ENCODE measurements at places on chromosomes 4 and X.

DNA sequence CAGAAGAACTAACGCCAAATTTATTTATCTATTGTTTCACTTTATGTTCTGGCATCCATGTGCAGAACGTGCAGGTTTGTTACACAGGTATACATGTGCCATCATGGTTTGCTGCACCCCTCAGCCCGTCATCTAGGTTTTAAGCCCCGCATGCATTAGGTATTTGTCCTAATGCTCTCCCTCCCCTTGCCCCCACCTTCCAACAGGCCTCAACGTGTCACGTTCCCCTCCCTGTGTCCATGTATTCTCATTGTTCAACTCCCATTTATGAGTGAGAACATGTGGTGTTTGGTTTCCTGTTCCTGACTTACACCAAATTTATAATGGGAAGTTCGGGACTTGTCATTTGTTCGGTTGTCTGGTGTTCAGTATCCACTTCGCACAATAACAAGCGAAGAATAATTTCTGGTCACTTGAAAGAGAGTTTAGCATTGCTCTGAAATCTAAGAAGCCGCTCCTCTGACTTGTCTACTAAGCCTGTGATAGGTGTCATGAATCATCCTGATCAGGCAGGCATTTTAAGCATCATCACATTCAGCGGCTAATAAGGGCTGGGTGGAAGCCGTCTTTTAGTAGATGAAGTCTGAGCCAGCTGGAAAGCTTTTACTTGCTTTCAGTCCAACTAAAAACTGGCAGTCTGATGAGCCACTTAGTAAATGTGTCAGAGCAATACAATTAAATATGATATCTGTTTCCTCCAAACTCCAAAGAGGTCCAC is 1065.7 kb upstream of the PABPC4L start:
- DNase-seq, result no peak

DNA sequence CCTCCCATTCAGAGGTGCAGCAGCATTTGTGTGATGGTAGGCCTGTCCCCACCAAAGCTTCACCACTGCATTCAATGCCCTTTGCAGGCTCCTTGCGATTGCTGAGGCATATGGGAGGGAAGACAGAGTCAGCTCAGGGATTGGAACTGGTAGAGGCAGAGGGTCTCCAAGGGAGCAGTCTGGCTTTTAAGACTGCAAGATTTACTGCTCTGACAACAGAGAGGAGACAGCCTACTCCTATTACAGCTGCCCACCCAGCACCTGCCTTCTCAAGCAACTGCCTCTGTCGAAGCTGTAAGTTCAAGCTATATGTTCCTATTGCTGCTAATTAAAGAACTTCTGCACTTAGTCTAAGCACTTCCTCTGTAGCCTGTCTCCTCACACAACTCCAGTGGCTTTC is 481.8 kb downstream of the FGF13 start:
- DNase-seq, result no peak

DNA sequence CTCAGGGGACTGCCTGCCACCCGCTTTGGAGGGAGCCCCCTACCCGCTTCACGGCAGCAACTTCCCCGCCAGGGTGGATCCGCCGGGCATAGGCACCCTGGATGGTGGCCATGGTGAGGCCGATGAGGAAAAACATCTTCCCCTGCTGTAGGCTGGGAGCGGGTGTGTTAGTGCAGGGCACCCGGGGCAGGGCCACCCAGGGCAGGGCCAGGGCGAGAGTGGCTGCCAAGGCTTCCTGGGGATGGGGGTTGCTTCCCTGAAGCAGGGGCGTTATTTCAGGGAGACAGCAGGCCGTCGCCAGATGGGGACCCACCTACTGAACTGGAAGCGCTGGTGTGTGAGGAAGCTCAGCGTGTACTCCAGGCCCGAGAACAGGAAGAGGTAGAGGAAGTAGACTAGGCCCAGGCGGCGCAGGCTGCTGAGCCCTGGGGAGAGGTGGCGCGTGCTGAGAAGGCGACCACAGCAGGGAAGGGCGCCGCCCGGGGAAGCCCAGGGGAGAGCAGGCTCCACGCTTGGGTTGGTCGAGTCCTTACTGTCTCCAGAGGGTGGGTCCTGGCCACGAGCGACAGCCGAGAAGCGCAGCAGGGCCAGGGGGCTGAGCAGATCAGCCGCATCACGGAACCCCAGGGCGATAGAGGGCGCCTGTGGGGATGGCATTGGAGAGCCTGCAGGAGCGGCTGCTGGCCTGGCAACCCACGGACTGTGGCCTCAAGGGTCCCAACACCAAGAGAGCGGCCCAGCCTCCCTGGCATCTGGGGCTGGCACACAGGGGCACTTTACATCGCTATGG is 31.5 kb downstream of the NOP14 start:
- no peak for DNase-seq

DNA sequence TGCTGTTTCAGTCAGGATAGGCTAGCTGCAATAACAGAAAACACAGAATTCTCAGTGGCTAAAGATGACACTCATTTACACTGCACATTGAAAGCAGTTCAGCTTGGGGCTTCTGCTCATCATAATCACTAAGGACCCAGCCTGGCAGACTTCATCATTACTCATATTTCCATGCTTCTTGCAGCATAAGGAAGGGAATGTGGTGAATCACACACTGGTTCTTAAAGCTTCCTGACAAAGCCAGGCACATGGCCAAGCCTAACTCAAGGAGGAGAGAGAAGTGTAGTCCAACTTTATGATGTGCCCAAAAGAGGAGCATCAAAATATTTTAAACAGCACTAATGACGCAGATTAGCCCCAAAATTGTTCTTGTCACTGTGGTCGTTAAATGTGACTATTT is 186.5 kb downstream of the BANK1 start:
- no peak for DNase-seq

- no peak for DNase-seq
Observed at GRCh38 chrX:45068569-45068968, 132.1 kb downstream of the DIPK2B start.

GRCh38 chr4:81807386-81807785 is 335.7 kb upstream of the RASGEF1B start:
- DNase-seq, result no peak

- DNase-seq, result no peak
Observed at GRCh38 chr4:23060776-23061175, 368.0 kb downstream of the GBA3 start.

GRCh38 chr4:99013402-99013843 is 17.9 kb downstream of the METAP1 start:
- DNase-seq, result no peak

GRCh38 chr4:173160871-173161270 is 7.7 kb upstream of the GALNT7 start:
- no peak for DNase-seq

GRCh38 chrX:118974088-118974907 is at the start of gene LONRF3:
Gene LONRF3, plus strand, starts transcription at chrX:118974618. Its CDS starts 163 bp downstream, at chrX:118974781.
- DNase-seq, result no peak

- DNase-seq, result no peak
Observed at GRCh38 chr4:15451181-15451865, 18.4 kb upstream of the CC2D2A start.
